HS-27A (cell line): ENCODE measurements at places on chromosomes 6 and 20.

DNA sequence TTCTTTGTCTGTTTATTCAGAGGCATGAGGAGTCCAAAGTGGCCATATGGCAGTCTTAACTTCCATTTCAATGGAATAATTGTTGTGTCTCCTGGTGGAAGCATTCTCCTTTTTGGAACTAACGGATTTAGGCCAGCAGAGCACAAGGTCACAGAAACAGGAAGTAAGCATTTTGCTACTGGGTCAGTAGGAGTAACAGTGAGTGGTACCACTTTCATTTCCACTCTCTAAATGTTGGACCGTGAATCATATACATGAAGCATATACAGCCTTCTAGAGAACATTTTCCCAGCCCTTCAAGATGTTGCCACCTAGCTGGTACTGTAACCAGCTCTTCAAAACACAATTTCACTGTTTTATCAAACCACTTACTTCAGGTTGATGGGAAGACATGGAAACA lies 182.8 kb downstream of the EYS start:
- no peak for DNase-seq

GRCh38 chr6:3898265-3898994 lies 49.3 kb downstream of the FAM50B start:
- DNase-seq = no peak

DNA sequence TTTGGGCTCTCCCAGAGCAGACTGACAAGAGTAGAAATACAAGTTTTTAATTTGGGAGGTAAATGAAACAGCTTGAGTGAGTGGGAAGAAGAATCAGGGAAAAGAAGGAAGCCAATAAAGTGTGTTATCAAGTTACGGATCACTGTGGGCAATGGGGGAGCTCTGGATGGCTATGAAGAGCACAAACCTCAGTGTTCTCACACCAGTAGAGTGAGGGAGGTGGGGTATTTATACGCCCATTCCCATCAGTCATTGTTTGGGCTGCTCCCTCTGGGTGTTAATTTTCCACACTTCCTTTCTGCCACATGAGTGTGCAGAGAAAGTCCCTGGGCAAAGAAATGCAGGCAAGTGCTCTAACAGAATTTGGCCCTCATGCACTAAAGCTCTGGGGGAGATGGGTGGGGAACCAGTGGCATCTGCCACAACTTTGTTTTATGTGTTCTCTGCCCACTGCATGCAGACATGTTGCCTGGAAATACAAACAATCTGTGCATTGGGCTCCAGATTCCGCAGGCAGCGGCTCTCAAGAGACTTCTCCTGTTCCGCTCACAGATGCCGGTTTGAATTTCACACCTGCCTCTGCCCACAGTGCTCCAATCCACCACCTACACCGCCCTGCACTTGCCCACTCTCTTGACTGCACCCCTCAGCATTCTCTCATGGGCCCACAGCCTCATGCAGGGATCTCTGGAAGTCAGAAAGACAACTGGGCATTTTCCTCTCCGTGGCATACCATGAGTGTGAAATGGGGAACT lies 211.1 kb upstream of the RNF24 start:
- no peak for DNase-seq

DNA sequence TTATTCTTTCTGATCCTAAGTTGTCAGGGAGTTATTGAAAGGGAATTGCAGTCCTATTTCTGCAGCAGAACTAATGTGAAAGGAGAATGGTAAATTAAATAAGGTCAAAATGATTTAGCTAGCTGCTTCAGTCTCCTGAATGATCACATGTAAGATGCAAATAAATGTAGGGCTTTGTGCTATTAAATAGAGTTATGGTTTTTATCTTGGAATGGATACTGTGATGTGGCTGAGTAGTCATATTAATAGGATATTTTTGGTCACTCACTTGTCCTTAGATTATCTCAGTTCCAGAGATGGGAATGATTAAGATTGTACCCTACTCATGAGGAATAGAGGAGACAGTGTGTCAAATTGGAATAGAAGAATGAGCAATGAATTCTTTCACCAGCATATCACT lies 129.6 kb downstream of the PLCB4 start:
- no peak for DNase-seq

DNA sequence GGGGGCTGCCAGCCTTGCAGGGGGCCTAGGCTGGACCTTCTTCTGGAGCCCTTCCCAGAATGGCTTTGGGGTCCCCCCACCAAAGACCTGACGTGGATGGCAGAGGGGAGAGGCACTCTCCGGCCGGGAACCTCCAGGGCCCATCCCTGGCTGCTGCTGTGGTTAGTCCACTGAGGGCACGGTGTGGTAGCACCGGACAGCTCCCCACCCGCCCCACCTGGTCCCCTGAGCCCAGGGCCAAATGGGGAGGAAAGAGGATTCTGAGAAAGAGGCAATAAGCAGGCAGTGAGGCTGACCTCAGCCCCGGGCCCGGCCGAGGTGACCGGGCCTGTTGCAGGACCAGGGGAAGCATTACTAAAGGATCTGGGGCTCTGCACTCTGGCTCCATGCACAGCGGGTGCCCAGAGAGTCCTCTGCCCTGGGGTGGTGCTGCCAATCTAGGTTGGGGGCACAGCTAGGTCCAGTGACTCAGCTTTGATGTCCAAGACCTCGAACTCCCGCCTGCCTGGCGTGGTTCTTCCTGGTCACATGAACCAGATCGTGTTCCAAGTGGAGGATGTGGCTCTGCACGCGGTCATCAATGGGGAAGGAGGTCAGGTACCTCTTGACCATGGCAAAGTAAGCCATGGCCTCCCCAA lies 2.2 kb downstream of the CENPB start:
- no peak for DNase-seq

DNA sequence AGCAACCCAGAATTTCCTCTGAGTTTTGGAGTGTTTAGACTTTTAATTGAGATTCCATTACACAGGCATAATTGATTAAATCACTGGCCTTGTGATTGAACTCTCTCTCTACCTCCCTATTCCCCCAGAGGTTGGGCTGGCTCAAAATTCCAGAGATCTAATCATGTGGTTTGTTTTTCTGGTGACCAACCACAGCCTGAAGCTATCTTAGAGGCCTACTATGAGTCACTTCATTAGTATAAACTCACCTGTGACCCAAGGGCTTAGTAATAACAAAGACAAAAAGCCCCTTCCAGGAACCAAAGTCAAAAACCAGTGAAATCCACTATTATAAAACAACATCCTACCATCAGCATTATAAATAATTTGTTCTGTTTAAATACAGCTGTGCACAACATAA lies 992.5 kb upstream of the CITED2 start:
- no peak for DNase-seq

DNA sequence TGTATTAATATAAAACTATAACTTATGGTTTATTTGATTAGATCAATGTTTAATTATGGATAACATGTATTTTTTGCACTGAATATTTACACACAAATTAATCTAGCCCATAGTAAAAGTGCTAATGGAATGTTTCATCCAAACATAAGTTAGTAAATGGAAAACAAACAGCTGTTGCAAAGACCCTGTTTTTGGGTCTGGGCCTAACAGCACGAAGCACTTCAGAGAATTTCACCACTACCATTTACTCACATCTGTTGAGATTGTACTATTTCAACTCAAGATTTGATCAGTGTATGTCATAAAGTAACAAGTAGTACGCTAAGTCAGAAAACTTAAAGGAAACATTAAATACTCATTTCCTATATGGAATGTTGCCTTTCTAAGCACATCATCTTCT lies 359.6 kb downstream of the LAMA2 start:
- no peak for DNase-seq

DNA sequence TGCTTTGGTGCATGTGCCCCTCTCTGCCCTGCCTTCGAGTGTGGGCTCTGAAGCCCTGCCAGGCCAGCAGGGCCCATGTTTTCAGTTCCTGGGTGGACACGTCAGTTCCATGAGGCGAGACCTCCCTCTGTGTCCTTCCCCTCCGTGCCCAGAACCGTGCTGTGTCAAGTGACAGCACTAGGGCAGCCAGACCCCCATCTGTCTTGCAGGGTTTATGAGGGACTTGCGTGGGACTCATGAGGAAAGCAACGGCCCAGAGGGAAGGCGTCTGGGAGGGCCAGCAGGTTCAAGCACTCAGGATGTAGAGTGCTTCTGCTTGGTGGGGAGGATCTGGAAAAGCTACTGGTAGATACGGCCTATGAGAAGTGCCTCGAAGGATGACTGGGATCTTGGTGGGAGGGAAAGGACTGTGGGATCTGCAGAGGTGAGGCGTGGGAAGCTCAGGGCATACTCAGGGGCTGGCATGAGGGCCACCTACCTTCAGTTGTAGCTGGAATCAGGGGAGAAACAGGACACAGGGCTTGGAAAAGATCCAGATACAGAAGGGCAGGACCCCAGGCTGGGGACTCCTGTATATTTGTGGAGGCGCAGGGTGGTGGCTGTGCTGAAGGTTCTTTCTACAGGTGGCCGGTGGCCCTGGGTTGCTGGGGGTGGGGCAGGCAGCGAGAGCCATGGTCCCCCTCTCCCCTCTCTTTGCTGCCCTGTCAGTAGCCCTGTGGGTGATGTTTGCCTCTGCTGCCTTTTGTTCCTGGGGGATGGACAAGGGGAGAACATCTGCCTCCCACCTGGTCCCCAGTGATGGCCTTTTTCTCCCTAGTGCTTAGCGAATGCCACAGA lies 5.5 kb downstream of the NPEPL1 start:
- DNase-seq = no peak

- DNase-seq = peak; percentile 12
These were observed 5.6 kb upstream of the SYNE1 start for GRCh38 chr6:152642578-152643375.

GRCh38 chr20:58305061-58305460 lies 4.5 kb upstream of the RAB22A start:
- DNase-seq = no peak

DNA sequence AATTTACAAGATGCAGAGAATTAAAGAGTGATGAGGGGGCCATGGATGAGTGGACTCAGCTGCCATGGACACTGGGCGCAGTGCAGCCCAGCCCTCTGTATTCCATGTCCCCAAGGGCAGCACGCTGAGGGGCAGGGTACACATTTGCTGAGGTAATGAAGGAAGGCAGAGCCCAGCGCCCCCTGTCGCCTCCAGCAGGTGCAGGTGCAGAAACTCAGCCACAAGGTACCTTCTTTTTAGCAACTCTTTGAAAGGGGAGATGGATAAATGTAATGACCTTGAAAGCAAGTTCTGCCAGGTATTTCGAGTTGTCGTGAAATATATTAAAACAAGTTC lies 7.1 kb downstream of the CD93 start:
- DNase-seq = no peak

DNA sequence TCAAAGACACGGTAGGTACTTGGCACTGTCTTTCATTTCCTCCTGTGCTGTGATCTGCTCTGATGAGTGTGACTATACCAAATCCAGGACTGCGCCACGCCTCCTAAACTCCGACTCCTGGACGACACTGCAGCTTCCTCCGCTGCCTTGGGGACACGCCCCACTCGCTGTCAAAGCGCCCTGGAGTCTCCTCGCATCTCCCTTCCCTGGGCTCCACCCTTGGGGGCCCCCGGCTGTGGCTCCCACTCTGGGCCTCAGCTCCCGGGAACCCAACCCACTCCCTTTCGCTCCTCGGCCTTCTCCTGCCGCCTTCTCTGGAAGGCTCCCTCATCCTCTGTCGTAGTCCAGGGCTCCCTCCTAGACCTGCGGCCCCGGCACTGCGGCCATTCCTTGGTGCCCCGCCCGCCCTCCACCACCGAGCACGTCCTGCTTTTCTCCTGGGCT lies 61.2 kb downstream of the RSPH3 start:
- no peak for DNase-seq

DNA sequence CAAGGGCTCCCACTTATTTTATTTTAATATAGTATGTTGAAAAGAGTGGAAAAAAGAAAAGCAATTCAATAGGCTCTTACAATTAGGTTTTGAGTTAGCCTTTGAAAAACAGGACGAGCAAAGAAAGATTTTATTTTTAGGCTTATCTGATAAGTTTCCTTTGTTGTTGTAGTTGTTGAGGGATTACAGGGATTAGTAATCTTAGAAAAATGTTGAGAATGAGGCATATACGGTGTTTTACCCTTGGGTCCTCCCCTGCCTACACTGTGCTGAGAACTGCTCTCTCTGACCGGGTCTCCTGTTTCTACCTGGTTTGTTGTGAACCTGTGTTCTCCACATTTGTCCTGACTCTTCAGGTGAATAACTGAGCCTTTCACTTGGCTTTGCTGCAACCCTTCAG lies 16.7 kb downstream of the TRAPPC3L start:
- no peak for DNase-seq

DNA sequence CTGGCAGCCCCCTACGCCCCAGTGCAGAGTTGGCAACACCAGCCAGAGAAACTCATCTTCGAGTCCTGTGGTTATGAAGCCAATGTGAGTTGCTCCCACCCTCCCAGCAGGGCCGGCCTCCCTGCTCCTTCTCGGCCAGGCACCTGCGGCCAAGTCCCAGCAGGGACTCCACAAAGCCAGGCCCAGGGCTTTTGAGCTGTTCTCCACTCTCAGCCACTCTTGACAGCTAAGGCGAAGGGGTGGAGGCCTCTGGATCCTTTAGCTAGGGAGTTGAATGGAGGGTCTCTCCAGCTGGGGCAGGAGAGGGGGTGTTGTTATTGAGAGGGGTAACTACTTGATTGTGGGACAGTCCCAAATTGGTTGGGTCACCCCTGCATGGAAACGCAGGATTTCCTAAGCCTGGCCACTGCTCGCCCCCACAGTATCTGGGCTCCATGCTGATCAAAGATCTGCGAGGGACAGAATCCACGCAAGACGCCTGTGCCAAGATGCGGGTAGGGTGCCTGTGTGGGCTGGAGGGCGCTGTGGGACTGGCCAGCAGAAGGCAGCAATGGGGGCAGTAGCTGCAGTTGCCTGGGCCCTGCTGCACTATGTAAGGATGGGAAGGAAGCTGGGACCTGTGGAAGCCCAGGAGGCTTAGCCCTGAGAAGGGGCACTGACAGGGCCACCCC lies 58.3 kb downstream of the TCP11 start:
- no peak for DNase-seq

DNA sequence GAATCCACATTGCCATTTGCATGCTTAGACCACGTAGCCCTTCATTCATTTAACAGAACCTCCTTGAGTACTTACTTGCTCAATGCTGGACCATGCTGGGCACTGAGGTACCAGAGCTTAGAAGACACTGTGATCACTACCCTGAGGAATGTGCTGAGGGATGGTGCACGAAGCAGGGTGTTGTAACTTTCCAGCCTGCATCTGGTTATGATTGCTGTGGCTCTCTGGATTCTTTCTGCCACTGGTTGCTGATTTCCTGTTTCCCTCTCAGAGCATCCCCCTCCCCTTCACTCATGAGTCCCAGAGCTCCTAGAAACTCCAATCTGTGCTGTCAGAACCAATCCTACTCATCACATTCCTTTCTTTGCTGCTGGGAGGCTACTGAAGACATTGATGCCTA lies 537.4 kb downstream of the PTPRT start:
- DNase-seq = no peak

DNA sequence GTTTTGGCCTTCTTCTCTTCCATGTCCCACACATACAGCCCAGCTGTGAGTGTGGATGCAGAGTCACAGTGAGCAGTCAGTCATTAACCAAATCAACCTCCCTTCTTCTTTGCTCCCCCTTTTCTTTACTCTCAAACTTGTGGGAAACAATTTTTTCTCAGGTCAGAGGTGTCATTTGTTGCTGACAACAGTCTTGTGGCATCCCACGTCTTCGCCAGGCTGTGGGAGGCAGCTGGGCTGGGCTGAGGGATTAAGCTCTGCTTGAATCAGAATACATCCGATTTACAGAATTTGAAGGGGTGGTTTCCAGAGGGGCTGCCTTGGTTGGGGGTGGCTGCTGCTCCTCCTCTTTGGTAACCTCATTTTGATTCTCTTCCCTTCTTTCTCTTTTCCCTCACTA lies 40.5 kb downstream of the SCGN start:
- no peak for DNase-seq
